Fibroblast of skin of right biceps (primary cell): ENCODE measurements at places on chromosomes 1 and 21.

- DNase-seq: peak; percentile 47
Measured at GRCh38 chr1:154386643-154387352, 18.3 kb upstream of the IL6R start.

DNA sequence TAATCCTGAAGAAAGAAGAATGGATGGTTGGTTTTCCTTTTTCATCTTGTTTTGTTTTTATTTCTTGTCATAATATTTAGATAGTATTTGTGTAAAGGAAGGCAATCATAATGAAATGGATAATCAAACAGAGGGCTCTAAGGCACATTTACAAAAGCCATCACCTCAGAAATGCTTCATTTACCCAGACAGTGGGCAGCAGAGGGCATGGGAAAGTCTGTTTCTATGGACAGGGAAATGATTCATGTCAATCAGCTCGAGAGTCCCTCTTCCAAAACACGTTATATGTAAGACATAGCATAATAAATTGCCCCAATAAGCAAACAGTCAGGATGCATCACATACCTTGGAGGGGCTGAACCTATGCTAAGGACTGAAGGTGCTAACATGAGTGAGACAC is 426.1 kb downstream of the PLPP3 start:
- DNase-seq: no peak

DNA sequence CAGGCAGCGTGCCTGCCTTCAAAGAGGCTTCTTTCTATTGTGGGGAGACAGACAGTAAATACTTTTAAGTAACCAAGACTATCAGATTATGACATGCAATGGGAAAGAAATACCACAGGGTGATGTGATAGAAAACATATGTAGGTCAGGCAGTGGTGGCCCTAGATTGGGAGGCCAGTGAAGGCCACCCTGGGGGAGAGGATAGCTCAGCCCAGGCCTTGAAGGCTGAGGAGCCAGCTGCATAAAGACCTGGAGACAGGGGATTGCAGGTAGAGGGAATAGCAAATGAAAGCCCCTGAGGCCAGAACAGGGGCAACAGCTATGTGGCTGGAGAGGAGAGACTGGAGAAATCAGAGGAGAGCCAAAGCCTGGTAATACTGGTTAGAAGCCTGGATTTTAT is 4.0 kb downstream of the SOX13 start:
- DNase-seq: peak; percentile 21

DNA sequence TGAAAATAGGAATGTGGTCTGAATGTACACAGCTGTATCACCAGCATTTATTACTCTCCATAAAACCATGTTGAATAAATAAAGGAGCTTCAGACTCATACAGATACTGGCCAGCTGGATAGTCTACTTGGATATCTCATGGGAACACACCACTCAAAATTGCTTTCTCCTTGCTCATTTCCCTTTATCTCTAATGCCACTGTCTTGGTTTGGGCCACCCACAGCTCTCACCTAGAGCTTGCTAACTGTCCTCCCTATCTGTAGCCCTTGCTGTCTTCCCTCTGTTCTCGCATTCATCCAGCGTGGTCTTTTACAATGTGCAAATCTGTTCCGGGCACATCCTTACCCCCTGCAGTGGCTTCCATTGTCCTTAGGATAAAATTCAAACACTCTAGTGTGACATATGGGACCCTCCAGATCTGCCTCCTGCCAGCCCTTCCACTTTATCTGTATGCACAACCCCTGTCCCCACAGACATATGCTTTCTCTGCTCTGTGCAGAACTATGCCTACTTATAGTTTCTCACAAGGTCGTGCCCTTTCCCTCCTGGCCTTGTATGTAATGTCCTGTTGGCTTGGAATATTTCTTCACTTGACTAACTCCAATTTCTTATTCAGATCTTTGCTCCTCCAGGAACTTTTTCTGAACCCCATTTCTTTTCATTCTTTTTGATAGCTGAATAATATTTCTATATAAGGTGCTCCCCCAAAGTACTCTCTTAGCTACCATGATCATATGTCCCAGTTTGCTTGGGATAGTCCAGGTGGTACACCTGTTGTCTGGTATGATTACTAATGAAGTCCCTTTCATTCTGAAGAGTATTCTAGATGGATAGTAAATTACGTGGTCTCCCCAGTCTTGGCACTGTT is 2.9 kb downstream of the FLVCR1 start:
- peak; percentile 32 for DNase-seq

- DNase-seq: no peak
Measured at GRCh38 chr1:206859082-206859521, 6.3 kb upstream of the IL20 start.

DNA sequence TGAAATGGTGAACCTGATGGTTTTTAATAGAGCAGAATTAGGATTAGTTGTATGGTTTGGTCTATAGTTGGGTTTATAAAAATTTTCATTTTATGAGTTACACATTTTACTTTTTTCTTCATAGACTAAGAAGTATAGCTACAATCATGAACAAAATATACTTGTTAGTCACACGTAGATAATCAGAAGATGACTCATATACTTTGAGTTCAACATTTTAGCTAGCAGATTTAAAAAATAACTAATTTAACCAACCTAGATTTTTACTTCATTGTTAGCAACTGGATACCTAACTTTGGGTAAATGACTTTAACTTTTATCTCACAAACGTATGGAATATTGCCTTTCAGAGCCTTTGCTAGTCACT is 27.9 kb downstream of the MORC3 start:
- peak; percentile 25 for DNase-seq
